ENCODE measurements at places on chromosomes 4 and X. TPM values are rescaled to one million over a fixed set of nuclear protein-coding genes. Genes with fewer than 3 reads are reported as not detected.

- H3K27ac ChIP-seq = no peak overlapping the region
- H3K27me3 ChIP-seq = no peaks in the 10 kb centered on the region
- H3K4me1 ChIP-seq = no peaks in the 10 kb centered on the region
- no peak overlapping the region for H3K4me3 ChIP-seq
- H3K36me3 ChIP-seq = no peaks in the 10 kb centered on the region
Measured at GRCh38 chr4:147550626-147551246, 66.5 kb upstream of the TMEM184C start.

DNA sequence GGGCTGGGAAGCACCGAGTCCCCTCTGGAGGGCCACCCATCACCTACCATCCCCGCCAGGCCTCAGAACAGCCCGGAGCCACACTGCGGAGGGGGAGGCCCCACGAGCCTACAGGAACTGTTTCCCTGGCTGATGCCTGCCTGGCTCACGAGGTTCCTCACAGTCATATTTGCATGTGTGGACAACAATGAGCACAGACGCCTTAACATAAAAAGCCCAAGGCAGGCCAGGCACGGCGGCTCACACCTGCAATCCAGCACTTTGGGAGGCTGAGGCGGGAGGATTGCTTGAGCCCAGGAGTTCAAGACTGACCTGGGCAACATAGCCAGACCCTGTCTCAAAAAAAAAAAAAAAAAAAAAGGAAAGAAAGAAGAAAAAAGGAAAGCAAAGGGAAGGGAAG, 125.9 kb downstream of the FAM53A start:
- H3K27ac ChIP-seq = no peak overlapping the region
- no peaks in the 10 kb centered on the region for H3K36me3 ChIP-seq
- no peaks in the 10 kb centered on the region for H3K4me1 ChIP-seq
- H3K27me3 ChIP-seq = no peaks in the 10 kb centered on the region
- H3K4me3 ChIP-seq = no peak overlapping the region

DNA sequence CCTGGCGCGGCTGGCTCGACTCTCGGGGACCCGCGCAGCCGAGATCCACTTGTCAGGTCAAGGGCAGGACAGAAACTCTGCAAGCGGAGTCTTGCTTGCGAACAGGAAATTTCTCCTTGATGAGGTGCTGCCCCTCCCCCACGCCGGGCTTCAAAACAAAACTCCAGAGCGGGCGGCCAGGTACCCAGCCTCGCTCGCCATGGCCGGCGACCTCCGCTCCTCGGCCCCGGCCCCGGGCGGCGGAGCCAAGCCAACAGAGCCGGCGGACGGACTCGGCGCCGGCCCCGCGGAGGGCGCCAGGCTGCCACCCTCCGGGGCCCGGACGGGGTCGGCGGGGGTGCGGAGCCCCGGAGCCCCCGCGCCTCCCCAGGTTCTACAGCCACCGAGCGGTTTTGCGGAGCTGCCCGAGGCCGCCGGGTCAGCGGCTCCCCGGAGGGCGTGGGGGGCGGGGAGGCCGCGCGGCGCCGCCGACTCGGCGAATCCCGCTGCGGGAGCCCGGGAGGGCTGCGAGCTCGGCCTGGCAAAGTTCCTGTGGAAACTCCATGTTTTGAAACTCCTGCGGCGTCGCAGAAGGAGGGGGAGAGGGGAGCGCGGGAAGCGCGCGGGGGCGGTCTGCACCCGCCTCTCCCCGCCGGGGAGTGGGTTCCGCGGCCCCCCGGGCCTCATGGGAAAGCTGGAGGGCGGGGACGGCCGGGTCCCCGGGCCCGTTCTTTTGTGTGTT, 11.7 kb upstream of the BCOR start:
- no peak overlapping the region for H3K4me3 ChIP-seq
- DNase-seq = peak; percentile 62
- H3K4me1 ChIP-seq = peaks cover 25% of the 10 kb centered on the region
- H3K27ac ChIP-seq = peak overlapping the region; percentile 84

GRCh38 chrX:16671005-16671404, 21.0 kb downstream of the S100G start:
- DNase-seq = no peak
- H3K4me3 ChIP-seq = no peak overlapping the region
- H3K4me1 ChIP-seq = no peaks in the 10 kb centered on the region
- H3K36me3 ChIP-seq = no peaks in the 10 kb centered on the region
- H3K27ac ChIP-seq = no peak overlapping the region
- H3K27me3 ChIP-seq = no peaks in the 10 kb centered on the region

GRCh38 chrX:121641560-121641959, 594.1 kb downstream of the GLUD2 start:
- H3K36me3 ChIP-seq = no peaks in the 10 kb centered on the region
- no peaks in the 10 kb centered on the region for H3K27me3 ChIP-seq
- DNase-seq = no peak

The IL1RAPL1 gene
- 0.08 TPM for total RNA-seq

GRCh38 chrX:19557822-19558221, 42.5 kb upstream of the MAP3K15 start:
- no peak for DNase-seq
- no peaks in the 10 kb centered on the region for H3K4me1 ChIP-seq
- H3K36me3 ChIP-seq = no peaks in the 10 kb centered on the region
- no peak overlapping the region for H3K4me3 ChIP-seq
- H3K27ac ChIP-seq = no peak overlapping the region

- no peaks in the 10 kb centered on the region for H3K36me3 ChIP-seq
- H3K27ac ChIP-seq = no peak overlapping the region
- H3K4me3 ChIP-seq = no peak overlapping the region
- no peaks in the 10 kb centered on the region for H3K27me3 ChIP-seq
- DNase-seq = no peak
Measured at GRCh38 chrX:12898073-12898472, 8.3 kb upstream of the TLR8 start.

DNA sequence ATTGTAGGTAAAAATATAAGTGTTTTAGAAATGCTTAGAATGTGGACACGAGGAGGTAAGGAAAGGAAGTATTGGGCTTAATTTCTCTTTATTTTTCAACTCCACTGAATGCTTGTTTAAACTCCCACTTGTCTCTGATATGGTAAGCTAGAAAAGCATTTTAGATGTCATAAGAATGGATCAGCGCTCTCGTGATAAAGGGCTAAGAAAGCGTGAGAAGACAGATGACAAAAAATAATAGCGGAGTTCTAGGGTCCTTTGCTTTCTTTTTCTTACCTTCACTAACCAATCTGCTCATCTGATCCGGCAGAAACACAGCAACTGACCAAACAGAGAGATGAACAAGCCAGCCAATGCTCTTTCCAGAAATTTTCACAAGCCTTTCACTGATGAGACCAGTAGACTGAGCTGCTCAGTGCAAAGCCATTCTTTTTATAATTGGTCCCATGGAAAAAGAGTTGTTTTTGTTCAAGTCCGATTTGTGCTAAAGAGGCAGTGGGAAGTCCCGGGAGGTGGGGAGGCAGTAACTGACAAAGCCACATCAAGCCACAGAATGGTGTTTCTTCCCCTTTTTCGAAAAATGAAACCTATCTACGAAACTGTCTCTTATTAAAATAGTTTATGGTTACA, at the start of gene TASL:
Gene TASL (minus strand): TSS at position 405 of the 630 bp plus-strand sequence. CDS start 17,411 bp downstream, outside the sequence.
- DNase-seq = no peak
- no peaks in the 10 kb centered on the region for H3K27me3 ChIP-seq
- no peak within 1 kb of the TSS for H3K4me3 ChIP-seq
- H3K27ac ChIP-seq = peak within 1 kb of the TSS; percentile 25
- peaks cover 10% of the 10 kb centered on the region for H3K4me1 ChIP-seq

The ARHGEF6 gene
- total RNA-seq = 6.0 TPM

DNA sequence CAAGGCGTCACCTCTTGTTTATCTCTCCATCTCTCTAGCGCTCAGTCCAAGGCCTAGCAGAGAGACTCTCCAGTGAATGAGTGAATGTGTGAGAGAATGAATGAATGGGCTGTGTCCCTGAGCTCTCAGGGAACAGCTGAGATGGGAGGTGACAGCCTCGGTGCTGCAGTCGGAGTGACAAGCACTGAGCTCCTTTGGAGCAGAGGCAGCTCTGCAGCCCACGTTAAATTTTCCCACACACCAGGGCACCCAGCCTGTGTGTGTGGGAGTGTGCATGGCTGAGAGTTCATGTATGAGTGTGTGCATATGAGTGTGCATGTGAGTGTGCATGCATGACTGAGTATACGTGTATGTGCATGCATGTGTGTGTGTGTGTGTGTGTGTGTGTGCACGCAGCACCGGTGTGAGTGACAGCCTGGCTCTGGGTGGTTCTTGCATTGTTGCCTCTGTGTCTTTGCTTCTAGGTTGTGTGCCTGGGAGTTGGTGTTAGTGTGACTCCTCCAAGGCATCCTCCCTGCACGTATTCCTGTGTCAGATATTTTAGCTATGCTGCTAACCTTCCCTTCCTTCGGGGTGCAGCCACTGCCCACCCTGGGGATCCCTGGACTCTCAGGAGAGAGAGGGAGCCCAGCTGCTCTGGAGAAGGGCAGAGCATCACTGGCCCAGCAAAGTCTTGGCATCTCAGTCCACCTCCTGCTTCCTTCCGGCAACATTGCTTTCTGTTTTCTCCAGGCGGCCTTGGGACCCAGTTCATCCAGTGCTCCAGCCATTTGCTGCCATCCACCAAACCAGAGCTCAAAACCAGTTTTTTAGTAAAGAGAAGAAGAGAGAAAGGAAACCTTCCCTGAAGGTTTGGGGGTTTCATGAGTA, 98.6 kb downstream of the PPP2R2C start:
- H3K27me3 ChIP-seq = no peaks in the 10 kb centered on the region
- H3K36me3 ChIP-seq = no peaks in the 10 kb centered on the region
- H3K27ac ChIP-seq = no peak overlapping the region
- no peaks in the 10 kb centered on the region for H3K4me1 ChIP-seq

DNA sequence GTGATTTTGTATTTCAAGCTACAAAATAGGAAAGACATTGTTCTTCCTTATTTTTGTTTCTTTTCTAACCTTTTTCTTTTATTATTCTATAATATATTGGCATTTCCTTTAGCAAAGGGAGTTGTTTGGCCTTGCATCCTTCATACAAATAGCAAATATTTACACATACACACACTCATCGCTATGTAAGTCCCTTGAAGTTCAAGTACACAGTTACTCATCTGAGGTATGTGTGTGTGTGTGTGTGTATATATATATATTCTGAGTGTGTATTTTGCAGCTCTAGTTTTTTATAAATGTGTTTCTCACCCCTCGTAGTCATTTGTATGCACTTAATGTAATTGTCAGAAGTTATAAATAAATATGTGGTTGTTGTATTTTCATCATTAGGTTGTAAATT, 724.8 kb upstream of the MAGEB2 start:
- no peak for DNase-seq
- H3K27me3 ChIP-seq = no peaks in the 10 kb centered on the region
- no peaks in the 10 kb centered on the region for H3K36me3 ChIP-seq
- H3K4me3 ChIP-seq = no peak overlapping the region
- no peaks in the 10 kb centered on the region for H3K4me1 ChIP-seq
- no peak overlapping the region for H3K27ac ChIP-seq

DNA sequence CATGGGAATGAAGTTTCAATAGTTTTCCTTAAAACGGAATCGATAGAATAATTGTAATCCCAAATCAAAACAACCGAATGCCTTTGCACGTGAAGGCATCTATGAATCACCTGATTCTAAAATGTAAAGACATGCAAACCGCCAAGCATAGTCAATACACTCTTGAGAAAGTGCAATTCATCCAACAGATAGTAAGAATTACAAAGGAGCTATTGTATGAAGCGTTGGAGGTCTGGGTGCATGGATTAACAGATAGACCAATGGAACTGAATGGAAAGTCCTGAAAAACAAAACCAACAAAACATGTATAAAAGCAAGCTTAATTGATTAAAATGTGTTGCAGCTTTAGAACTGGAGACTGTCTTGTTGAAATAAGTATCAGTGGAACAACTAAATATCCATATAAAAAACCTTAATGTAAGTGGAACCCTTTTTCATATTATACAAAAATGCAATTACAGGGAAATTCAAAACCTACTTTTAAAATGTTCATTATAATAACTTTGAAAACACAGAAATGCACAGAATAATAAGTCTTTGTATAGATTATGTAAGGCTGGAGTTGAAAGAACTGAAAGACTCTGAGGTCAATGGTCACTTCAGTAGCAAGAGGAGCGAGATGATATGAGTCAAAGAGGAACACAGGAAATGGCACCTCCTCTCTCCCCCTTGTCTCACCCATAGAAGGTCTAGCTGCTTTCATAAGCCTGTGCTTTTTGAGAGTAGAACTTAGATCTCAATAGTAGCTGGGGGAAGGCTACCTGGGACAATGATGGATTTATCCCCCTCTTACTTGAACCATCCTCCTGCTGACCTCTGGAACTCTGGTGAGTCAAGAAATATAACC, 20.1 kb downstream of the MAGEC2 start:
- H3K27ac ChIP-seq = no peak overlapping the region
- DNase-seq = no peak
- no peaks in the 10 kb centered on the region for H3K27me3 ChIP-seq
- no peaks in the 10 kb centered on the region for H3K4me1 ChIP-seq

DNA sequence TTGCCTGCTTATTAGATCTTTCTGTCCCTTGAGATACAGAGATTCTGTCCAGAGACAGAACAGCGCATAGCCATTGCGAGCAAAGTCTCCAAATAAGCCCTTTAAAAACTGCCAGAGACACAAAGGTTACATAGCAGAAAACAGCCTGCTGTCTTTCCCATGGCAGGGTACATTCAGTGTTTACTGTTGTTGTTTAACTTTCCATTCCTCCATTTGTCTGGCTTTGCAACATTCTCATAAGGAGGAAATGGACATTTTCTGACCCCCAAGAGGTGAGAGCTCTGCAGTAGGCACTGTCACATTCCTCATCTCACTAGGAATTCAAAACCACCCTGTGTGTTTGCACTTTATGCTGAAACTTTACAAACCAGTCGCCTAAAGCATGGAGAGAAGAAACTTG, 48.3 kb downstream of the PDE5A start:
- H3K36me3 ChIP-seq = no peaks in the 10 kb centered on the region
- no peak for DNase-seq
- no peak overlapping the region for H3K4me3 ChIP-seq
- H3K27me3 ChIP-seq = no peaks in the 10 kb centered on the region
- no peak overlapping the region for H3K27ac ChIP-seq
- no peaks in the 10 kb centered on the region for H3K4me1 ChIP-seq

The SLC10A3 gene
- total RNA-seq = 5.6 TPM

DNA sequence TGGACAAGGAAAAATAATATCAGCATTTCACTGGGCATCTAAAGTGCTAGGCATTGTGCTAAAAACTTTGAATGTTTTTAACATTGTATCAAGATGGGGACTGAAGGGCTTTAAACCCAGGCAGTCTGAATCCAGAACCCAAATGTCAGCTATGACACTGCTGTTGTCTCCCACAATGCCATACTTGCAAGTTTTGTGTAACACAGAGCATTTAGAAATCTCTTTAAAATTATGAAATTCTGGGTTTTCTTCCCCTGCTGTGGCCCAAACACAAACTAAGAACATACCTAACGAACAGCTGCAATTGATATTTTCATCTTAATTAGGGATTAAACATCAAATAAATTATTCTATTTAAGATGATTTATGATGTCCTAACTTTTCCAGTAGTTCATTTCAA, 66.8 kb upstream of the LSM6 start:
- no peaks in the 10 kb centered on the region for H3K36me3 ChIP-seq
- H3K27ac ChIP-seq = no peak overlapping the region
- no peak overlapping the region for H3K4me3 ChIP-seq
- H3K27me3 ChIP-seq = peaks cover 2% of the 10 kb centered on the region
- no peaks in the 10 kb centered on the region for H3K4me1 ChIP-seq
- no peak for DNase-seq

- DNase-seq = no peak
- H3K4me1 ChIP-seq = no peaks in the 10 kb centered on the region
- H3K27me3 ChIP-seq = no peaks in the 10 kb centered on the region
- no peak overlapping the region for H3K4me3 ChIP-seq
- H3K27ac ChIP-seq = no peak overlapping the region
Measured at GRCh38 chr4:167111622-167112021, 122.7 kb downstream of the SPOCK3 start.
